ENCODE measurements at places on chromosomes 2 and 18.

DNA sequence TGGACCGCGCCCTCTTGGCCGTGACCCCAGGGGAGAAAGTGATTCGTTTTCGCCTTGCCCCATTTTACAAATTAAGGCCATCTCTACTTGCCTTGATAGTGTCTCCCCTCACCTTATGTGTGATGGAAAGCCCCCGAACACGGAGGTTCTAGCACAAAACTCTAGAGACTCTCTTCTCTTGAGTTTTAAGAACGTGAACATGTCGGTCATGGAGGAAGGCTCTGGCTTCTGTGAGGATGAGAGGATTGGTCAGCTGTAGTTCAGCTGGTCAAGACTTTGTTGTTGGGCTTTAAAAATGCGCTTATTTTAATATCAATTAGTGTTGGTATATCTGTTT, 828 bp downstream of the DYNC1I2 start:
- peak overlapping the region; percentile 74 for H3K4me3 ChIP-seq
- no peak for DNase-seq
- no peaks in the 10 kb centered on the region for H3K27me3 ChIP-seq
- H3K27ac ChIP-seq, result no peak overlapping the region
- H3K4me1 ChIP-seq, result peaks cover 1% of the 10 kb centered on the region
- H3K36me3 ChIP-seq, result no peaks in the 10 kb centered on the region

- no peaks in the 10 kb centered on the region for H3K36me3 ChIP-seq
- H3K27me3 ChIP-seq, result no peaks in the 10 kb centered on the region
- DNase-seq, result no peak
- no peak overlapping the region for H3K4me3 ChIP-seq
These were observed 36.3 kb downstream of the IRS1 start for GRCh38 chr2:226763320-226763719.

DNA sequence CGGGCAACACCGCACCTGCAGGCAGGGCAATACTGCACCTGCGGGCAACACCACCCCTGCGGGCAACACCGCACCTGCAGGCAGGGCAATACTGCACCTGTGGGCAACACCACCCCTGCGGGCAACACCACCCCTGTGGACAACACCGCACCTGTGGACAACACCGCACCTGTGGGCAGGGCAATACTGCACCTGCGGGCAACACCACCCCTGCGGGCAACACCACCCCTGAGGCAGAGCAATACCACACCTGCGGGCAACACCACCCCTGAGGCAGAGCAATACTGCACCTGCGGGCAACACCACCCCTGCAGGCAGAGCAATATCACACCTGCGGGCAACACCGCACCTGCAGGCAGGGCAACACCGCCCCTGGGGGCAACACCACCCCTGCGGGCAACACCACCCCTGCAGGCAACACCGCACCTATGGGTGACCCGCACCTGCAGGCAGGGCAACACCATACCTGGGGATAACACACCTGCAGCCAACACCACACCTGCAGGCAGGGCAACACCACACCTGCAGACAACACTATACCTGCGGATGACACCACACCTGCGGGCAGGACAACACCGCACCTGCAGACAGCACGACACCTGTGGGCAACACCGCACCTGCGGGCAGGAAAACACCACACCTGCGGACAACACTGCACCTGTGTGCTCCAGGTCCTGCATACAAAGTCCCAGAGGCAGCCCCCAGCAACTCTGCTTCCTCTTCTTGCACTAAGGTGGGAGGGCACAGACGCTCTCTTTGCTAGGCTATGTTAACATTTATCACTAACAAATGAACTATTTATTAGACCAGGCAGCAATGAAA, 57.7 kb downstream of the EIPR1 start:
- no peak overlapping the region for H3K4me3 ChIP-seq
- H3K4me1 ChIP-seq, result no peaks in the 10 kb centered on the region
- H3K36me3 ChIP-seq, result no peaks in the 10 kb centered on the region
- no peak overlapping the region for H3K27ac ChIP-seq

GRCh38 chr2:49069829-49070228, 84.5 kb downstream of the FSHR start:
- no peak for DNase-seq
- H3K27ac ChIP-seq, result no peak overlapping the region
- H3K4me3 ChIP-seq, result no peak overlapping the region
- no peaks in the 10 kb centered on the region for H3K36me3 ChIP-seq

Data from ovary (tissue), 10 donors.